ENCODE measurements at places on chromosomes 2 and 18. TPM values are rescaled to one million over a fixed set of nuclear protein-coding genes. Genes with fewer than 3 reads are reported as not detected.

GRCh38 chr2:10402062-10402585, 46.0 kb downstream of the ODC1 start:
- no peak for DNase-seq

DNA sequence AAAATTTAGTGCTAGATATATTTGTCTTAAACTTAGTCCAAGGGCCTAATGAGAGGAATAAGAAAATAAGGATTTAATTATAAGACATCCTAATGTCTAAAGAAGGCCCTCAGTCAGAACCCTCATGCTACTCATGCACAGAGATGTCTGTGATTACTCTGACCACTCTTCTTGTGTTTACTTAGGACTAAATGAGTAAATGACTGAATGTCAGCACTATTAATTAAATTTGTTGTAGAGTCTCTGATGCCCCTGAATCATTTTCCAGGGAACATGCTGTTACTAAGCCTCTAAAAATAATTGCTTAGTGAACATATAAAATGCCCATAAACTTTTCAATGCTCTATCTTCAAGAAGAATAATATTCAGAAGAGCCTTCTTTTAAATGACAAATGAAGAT, 32.4 kb downstream of the GULP1 start:
- no peak for DNase-seq

DNA sequence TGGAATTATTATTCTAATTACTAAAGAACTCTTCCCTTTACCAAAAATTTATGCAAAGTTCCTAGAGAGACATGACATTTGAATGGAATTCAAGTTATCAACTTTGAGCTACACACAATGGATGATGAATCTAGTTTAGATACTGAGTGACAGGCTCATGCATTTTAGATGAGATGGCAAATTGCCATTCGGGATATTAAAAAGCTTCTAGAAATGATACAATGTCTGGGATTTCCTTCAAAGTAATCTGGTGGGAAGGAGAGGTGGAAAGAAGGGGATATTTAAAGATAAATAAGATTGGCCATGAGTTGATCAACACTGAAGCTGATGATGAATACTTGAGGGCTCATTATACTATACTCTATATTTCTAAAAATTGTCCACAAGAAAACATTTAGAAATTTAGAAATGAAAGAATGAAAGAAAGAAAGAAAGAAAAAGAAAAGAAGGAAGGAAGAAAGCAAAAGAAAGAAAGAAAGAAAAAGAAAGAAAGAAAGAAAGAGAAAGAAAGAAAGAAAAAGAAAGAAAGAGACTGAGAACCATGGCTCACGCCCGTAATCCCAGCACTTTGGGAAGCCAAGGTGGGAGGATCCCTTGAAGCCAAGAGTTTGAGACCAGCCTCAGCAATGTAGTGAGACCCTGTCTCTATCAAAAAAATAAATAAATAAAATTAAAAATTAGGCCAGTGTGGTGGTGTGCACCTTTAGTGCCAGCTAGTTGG, 62.6 kb upstream of the NEDD4L start:
- DNase-seq: no peak

DNA sequence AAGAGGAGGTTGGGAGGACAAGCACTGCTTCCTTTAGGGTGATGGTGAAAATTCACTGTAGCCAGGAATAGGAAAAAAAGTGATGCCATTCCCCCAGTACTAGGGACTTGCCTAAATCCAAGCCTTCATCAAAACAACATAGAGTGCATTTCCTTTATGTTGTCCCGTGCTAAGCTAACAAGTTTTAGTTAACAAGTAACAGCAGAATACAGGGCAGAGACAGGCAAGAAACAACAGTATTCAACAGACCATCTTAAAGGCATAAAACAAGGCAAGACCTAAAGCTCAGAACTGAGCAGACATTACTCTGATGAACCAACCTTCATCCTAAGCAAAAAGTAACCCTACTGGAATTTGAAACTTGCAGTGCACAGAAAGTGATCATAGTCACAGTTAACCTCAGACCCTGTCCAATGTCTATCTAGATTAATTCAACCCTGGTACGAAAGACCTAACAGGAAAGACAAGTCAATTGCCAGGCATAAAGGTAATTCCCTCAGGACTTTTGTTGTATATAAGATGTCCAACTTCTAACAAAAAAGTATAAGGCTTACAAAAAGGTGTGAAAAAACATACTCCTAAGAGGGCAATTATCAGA, 34.4 kb upstream of the GALNT1 start:
- no peak for DNase-seq

DNA sequence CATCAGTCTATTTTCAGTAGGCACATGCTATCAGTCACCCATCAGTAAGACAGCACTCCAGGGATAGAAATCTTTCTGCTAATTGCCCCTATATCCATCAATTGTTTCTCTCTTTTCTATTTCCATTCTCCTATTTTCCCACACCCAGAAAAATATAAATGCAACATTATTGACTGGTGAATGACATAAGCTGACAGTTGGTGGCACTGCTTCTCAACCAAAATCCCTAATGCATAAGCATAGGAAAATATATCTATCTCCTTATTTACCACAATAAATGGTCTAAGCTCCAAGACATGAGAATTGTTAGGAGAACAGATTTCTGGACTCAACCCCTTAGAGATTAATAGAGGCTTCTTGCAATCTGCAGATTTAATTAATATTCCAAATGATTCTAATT, 64.0 kb upstream of the REG3A start:
- no peak for DNase-seq

DNA sequence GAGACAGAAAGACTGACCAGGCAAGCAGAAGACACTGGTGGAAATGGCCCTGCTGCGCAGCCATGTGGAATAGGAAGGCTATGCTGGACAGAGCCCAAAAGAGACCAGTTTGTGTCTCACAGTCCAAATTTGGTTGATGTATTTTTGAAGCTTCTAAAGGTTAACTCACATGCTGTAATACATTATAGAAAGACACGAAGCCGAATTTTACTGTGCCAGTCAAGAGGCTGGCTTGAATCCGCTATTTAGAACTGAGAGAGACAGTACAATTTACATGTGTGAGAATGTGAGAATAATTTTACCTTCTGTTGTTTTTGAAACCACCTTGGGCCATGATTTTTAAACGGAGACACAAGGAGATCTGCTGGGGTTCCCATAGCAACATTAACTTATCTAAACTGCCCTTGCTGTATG, 113.6 kb downstream of the METTL8 start:
- DNase-seq: no peak

DNA sequence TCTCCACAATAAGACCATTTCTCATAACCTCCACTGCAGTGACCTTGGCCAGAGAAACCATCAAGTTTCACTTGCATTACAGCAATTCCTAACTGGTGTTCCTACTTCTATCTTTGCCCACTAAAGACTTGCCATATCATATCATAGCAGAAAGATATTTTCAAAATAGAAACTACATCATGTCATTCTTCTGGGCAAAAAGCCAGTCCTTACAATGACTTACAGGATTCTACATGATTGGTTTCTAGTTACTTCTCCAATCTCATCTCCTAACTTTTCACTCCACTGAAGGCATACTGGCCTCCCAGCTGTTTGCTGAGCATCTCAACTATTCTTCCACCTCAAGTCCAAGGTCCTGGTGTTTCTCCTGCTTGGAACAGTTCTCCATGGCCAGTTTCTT, 151.4 kb downstream of the HNMT start:
- DNase-seq: no peak

- DNase-seq: no peak
Observed at GRCh38 chr18:69992776-69993175, 45.1 kb upstream of the CD226 start.

GRCh38 chr2:105919826-105920225, 175.1 kb downstream of the NCK2 start:
- DNase-seq: no peak

DNA sequence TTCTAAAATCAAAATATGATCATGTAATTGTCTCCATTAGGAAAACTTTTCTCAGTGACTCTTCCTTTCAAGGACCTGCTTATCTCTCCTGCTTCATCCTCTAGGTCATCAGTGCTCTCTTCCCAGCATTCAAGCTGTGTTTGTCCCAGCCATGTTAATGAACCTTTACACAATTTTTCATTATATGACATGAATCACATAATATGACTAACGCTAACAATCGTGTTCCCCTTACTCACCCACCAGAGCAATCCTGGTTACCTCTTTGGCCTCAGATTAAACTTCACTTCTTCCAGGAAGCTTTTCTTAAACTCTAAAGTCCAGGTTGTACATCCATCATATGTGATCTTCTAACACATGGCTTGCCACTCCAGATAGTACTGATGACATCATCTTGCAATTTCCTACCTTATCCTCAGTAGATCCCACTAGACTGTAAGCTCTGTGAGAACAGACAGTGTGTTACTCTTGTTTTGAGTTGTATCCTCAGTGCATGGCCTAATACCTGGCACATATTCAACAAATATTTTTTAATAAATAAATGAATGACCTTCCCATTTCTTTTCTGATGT, 882.9 kb upstream of the ZEB2 start:
- DNase-seq: no peak

GRCh38 chr2:20465716-20466394, 19.0 kb downstream of the RHOB start:
- no peak for DNase-seq

GRCh38 chr2:29276151-29276550, 160.9 kb downstream of the CLIP4 start:
- DNase-seq: no peak

DNA sequence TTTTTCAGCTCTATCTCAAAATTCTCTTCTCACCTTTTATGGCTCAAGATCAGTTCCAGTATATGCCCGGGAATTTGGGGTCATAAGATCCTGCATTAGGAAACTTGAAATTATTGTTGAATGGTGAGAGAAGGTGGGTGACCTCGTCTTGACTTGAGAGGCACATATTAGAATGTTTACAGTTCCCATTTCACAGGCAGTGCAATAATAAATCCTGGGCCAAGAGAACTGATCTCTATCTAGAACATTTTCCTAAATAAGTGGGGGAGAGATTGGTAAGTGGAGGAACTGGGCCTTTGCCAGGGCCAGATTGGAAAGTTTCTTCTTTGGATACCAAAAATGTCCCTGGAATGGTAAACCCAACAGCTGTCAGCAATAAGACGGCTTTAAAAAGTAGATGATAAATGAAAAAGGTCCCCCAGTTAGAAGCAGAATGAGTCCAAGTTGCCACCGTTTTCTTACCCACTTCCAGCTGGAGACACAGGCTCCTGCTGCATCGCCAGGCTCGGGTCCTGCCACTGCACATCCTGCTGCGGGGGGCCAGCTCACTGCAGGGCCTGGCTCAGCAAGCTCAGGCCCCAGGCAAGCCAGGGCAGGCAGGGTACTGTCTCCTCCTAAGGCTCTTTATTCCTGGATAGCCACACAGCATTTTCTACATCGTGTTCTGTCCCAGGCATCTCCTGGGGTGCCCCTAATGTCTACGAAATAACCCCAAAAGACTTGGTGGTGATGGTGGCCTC, 126.4 kb upstream of the EPAS1 start:
- DNase-seq: no peak

DNA sequence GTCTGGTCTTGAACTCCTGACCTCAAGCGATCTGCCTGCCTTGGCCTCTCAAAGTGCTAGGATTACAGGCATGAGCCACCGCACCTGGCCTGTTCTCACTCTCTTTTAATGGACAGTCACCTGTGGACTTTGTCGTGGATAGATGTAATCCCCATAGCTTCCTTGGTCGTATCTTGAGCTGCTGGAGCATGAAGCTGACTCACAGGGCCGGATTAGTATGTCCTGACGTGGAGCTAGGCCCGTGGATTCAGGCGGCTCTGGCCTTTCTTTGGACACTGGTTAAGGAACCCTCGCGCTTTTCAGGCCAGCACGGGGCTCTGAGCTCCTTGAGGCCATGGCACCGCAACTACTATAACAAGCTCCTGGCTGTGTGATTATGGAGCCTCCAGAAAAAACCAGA, 27.5 kb upstream of the GBX2 start:
- no peak for DNase-seq

- DNase-seq: no peak
Observed at GRCh38 chr2:88097192-88097591, 29.6 kb downstream of the SMYD1 start.

- no peak for DNase-seq
Observed at GRCh38 chr2:42752816-42753813, 10.8 kb downstream of the OXER1 start.

DNA sequence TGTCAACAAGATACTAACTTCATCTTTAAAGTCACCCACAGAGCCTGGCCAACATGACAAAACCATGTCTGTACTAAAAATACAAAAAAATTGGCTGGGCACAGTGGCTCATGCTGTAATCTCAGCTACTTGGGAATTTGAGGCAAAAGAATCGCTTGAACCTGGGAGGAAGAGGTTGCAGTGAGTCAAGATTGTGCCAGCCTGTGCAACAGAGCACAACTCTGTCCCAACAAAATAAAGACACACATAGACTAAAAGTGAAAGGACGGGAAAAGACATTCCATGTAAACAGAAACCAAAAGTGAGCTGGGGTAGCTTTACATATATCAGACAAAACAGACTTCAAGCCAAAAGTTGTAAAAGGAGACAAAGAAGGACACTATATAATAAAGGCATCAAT, 34.8 kb downstream of the USP34 start:
- DNase-seq: no peak

- no peak for DNase-seq
Observed at GRCh38 chr2:240581811-240582210, 4.7 kb upstream of the CAPN10 start.

GRCh38 chr18:59232309-59233016, 12.5 kb downstream of the GRP start:
- no peak for DNase-seq

- no peak for DNase-seq
Observed at GRCh38 chr2:57141269-57141668, 905.3 kb upstream of the VRK2 start.

DNA sequence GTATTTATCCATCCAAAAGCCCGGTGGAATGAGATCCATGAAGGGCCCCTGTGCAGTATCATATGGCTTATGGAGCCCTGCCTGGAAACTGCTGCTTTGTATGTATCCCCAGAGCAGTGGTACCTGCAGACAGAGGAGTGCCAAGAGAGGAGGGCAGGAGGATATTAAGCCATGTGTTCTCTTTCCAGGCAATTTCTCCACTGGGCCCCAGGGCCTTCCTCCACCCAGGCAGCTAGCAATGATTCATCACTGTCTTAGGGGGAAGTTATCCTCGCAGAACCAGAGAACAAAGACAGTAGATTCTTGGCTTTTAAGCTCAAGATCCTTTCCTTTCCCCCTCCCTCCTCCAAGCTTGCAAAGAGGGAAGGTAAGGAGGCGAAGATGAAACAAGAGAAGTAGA, 98.1 kb downstream of the LRRC30 start:
- no peak for DNase-seq

- no peak for DNase-seq
Observed at GRCh38 chr18:53004798-53005197, 664.8 kb downstream of the DCC start.

ZNF521 gene
- polyA plus RNA-seq: 39.6 TPM

PKDCC gene
- polyA plus RNA-seq: 367 TPM

NETO1 gene
- polyA plus RNA-seq: 1.4 TPM

AGPS gene
- polyA plus RNA-seq: 54.7 TPM

NAT8 gene
- polyA plus RNA-seq: 23.7 TPM

ANKRD30B gene
- 0.49 TPM for polyA plus RNA-seq

COX7A2L gene
- polyA plus RNA-seq: 196 TPM

CYP27C1 gene
- 7.1 TPM for polyA plus RNA-seq

RBM44 gene
- polyA plus RNA-seq: 0.90 TPM

Data from right renal pelvis (tissue), 4 donors.